Hematopoietic multipotent progenitor cell treated with erythropoietin and hydrocortisone succinate and interleukin-3 and kit ligand, for 4 days (in vitro differentiated cells): ENCODE measurements at places on chromosomes 5 and 9.

- peak; percentile 91 for DNase-seq
These were observed 21.3 kb upstream of the AK3 start for GRCh38 chr9:4762108-4762885.

DNA sequence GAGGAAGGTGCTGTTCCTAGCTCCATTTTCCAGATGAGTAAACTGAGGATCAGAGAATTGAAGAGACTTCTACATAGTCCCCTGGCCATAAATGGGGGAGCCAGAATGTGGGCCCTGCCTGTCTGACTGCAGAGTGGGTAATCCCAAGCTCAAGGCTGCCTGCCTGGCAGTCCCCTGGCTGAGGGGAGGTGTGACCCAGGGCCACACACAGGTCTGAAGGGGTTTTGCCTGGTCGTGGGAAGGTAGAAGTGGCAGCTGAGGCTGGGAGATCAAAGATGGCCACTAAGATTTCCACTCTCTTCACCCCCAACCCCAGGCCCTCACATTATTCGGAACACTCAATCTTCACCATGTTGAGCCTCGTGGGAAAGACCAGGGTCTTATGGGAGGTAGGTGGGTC is 176.3 kb downstream of the MACROH2A1 start:
- no peak for DNase-seq

DNA sequence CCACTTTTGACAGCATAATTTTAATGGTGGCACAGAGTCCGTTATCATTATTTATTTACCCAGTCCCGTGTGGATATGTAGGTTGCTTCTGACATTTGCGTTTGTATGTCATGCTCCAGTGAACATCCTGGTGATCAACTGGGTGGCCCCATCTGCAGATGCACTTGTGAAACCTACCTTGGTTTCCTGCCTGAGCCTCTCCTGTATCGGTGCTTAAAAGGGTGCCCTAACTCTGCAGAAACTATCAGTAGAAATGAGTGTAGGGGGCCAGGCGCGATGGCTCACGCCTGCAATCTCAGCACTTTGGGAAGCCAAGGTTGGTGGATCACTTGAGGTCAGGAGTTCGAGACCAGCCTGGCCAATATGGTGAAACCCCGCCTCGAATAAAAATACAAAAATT is 92.1 kb upstream of the IER5L start:
- DNase-seq, result no peak

- peak; percentile 2 for DNase-seq
These were observed 406.8 kb upstream of the ZNF608 start for GRCh38 chr5:125153231-125153630.
